ENCODE measurements at places on chromosomes 2 and 18.

DNA sequence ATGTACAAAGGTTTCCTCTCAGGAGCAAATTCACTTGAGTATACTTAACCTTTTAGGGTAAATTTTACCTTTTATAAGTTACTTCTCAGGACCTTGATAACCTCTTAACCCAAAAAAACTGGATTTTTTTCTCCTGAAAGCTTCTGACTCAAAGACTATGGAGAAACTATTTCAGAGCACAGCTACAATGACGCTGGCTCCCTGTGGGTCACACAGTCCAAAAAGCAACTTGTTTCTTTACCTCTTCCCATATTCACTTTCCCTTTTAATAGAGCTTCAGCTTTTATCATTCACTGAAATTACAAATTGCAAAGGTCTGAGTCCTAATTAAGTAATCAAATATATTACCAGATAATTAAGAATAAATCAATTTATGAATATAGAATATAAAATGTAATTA is 32.4 kb downstream of the GTF3C3 start:
- no peak for DNase-seq

DNA sequence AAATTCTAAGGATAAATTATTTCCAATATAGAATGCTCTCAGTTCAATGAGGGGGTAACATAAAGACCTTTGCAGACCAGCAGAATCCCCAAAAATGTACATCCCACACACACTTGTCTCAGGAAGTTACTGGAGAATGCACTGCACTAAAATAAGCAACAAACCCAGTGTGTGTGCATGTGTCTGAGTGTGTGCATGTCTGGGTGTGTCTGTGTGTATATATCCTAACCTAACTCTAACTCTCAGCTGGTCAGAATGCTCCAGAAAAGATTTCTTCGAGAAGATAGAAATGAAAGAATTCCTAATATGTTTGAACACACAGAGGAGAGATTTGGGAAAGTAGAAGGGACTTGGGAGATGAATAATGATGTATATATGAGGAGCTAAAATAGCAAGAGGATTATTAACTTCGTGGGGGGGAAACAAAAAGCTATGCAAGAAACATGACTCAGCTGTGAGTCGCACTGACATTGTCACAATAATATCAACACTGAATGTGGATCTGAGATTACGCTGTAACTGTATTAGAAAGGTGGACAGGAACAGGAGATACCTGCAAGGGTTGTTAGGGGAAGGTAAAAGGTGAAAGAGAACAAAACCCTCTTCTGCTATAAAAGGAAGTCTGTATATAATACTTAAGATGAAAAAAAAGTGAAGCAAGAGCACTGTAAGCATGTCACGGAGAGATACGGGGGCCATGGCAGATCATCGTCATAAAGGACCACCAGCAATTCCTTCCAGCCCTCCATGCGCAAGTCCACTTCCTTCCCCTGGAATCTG is 11.1 kb downstream of the COLEC12 start:
- no peak for DNase-seq

DNA sequence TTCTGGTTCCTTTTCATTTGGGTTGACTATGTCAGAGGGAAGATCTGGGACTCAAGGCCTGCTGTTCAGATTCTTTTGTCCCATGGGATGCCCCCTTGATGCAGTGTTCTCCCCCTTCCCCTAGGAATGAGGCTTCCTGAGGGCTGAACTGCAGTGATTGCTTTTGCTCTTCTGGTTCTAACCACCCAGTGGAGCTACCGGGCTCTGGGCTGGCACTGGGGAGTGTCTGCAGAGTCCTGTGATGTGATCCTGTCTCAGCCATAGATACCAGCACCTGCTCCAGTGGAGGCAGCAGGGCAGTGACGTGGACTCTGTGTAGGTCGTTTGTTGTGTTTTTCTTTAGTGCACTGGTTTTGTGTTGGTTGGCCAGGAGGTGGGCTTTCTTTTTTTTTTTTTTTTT is 32.1 kb upstream of the RHOB start:
- DNase-seq, result no peak

GRCh38 chr18:5058768-5059695 is 138.0 kb downstream of the AKAIN1 start:
- DNase-seq, result peak; percentile 18

GRCh38 chr2:104826016-104826415 is 27.9 kb upstream of the POU3F3 start:
- DNase-seq, result no peak

GRCh38 chr2:200393191-200393590 is 86.7 kb downstream of the SPATS2L start:
- DNase-seq, result no peak

- DNase-seq, result no peak
Observed at GRCh38 chr2:46663614-46664013, 184.2 kb downstream of the TMEM247 start.

DNA sequence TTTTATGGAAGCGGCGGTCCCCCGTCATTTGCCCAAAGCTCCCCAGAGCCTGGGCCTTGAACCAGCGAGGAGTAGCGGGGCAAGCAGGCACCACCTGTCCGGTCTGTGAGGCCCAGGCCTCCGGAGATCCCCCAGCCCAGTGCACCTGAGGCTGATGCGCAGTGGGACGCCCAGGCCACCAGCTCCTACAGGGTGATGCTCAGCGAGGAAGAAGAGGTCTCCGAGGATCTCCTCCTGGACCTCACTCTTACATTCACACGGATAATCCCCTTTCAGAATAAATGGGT is 220.2 kb downstream of the NDUFA10 start:
- DNase-seq, result no peak

DNA sequence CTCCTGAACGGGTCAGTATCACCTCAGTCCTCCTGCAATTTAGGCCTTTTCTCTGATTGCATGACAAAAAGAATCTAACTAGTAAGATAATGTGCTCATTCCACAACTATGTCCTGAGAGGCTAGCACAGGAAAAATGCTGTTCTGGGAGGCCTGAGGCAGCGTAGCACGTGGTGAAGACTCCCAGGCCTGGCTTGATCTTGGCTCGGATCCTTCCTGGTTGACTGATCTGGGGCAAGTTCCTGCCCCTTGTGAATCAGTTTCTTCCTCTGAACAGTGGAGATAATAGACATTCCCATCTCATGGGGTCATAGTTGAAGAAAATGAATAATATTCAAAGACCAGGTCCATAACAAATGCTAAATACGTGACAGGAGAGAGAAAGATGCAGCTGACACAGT is 12.3 kb downstream of the FBLN7 start:
- DNase-seq, result no peak

GRCh38 chr2:28277466-28277865 is 115.2 kb upstream of the FOSL2 start:
- no peak for DNase-seq

DNA sequence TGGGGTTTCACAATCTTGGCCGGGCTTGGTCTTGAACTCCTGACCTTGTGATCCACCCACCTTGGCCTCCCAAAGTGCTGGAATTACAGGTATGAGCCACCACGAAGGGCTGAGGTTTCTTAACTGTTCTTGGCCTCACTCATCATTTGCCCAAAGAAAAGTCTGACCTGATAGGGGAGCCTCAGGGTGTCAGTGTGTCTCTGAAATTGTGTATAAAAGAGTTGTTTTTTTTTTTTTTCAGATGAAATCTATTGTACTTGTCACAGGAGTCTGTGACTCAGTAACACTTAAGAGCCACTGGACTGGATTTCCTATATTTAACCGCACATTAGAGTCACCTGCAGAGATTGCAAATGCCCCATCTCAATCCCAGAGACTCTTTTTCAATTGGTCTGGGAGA is 16.9 kb downstream of the PMAIP1 start:
- DNase-seq, result no peak

DNA sequence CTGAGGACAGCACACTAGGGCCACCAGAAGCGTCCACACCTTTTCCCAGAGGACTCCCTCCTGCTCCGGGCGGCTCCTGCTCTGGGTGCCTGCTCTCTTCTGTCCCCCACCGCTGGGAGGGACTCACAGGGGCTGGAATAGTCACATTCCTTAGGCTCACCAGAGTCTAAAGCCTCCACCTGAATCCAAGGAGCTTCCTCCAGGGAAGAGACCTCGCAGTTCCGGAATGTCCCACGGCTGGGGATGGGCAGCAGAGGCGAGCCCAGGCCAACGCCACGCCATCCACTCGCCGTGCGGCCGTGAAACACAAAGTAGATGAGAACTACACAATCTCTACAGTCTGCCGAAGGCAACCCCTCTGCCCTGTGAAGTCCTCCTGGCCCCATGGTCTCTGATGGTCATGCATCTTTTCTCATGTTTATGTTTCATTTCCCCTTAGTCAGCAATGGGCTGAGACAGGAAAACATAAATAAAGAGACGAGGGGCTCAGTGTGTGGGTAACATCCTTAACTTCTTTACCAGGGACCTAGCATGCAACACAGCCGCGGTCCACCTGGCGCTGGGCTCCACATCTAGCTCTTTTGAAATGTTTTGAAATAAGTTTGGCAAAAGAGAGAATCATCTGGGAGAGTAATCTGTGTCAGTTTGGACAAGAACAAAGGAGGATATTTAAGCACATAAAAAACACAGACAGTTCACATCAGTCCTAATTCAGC is 98.4 kb downstream of the PXDN start:
- DNase-seq, result no peak

- no peak for DNase-seq
Observed at GRCh38 chr2:215379039-215379438, 56.8 kb downstream of the FN1 start.

GRCh38 chr2:50856016-50856541 is 175.9 kb downstream of the NRXN1 start:
- DNase-seq, result no peak

- no peak for DNase-seq
Observed at GRCh38 chr2:38720613-38721241, 30.4 kb downstream of the SRSF7 start.

GRCh38 chr18:3451989-3452749 is 2.2 kb downstream of the TGIF1 start:
- DNase-seq, result peak; percentile 28

All from stimulated activated CD4-positive, alpha-beta T cell treated with anti-CD3 and anti-CD28 coated beads, Interleukin-1b, Interleukin-23, amount 100 ng/mL, for 48 hours (primary cell).